ENCODE measurements at places on chromosomes 6 and 20.

DNA sequence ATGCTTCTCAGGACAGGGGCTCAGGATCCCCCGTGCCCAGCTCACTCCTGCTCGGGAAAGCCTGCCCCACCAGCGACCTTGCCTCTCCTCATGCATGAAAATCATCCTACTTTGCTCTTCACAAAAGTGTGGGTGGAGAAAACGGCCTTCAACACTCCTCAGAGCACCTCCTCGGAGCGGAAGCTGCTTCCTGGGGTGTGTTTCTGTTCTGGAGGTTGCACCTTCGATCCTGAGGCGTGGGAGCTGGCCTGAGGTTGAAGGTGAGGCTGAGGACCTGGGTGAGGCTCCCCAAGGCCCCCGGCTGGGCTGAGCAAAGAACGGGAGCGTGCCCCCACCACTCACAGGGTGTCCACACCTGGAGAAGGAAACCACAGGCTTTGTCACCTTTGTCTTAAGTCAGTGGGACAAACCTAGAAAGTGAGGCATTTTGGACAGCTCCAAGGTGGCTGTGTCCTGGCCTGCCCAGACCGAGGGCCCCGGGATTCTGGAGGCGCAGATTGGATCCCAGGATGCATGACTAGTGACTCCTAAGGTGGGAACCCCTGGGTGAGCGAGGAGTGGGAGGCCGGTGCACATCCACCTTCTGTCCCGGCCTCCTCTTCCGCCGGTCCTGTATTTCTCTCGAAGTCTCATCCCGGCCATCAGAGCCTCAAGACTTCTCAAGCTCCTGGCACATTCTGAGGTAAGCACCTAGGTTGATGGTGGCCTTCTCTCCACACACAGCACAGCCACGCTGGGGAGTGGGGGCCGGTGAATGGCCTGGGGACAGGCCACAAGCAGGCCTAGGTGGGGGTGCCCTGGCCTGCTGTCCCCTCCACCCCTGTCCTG is 104.7 kb downstream of the TMEM242 start:
- DNase-seq: no peak

DNA sequence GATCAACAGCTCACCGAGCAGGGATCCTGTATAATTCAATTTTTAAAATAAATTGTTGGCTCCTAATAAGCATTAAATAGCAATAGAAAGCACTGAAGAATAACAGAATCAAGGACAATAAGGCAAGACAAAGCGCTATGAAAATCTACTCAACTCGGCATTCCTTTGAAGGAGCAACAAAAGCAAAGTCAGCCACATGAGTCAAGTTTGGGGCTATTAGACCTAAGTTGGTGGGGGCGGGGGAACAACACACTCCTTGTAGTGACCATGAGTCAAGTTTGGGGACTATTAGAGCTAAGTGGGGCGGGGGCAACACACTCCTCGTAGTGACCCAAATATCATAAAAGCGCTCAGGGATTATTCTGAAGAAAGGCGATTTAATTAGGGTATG is 120.0 kb downstream of the FOXC1 start:
- DNase-seq: no peak

- no peak for DNase-seq
Measured at GRCh38 chr20:18971574-18971973, 158.0 kb downstream of the SCP2D1 start.

DNA sequence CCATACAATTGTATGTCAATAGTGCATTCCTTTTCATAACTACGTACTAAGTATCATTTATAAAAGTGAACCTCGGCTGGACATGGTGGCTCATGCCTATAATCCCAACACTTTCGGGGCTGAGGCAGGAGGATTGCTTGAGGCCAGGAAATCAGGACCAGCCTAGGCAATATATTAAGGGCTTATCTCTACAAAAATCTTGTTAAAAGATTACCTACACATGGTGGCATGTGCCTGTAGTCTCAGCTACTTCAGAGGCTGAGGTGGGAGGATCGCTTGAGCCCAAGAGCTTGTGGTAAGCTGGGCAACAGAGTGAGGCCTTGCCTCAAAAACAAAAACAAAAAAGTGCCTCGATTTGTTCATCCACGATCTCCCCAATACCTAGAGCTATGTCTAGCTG is 449.7 kb upstream of the SULF2 start:
- no peak for DNase-seq

- no peak for DNase-seq
Measured at GRCh38 chr6:113526553-113526952, 330.6 kb upstream of the MARCKS start.

- no peak for DNase-seq
Measured at GRCh38 chr6:18472941-18473340, 85.8 kb downstream of the RNF144B start.

DNA sequence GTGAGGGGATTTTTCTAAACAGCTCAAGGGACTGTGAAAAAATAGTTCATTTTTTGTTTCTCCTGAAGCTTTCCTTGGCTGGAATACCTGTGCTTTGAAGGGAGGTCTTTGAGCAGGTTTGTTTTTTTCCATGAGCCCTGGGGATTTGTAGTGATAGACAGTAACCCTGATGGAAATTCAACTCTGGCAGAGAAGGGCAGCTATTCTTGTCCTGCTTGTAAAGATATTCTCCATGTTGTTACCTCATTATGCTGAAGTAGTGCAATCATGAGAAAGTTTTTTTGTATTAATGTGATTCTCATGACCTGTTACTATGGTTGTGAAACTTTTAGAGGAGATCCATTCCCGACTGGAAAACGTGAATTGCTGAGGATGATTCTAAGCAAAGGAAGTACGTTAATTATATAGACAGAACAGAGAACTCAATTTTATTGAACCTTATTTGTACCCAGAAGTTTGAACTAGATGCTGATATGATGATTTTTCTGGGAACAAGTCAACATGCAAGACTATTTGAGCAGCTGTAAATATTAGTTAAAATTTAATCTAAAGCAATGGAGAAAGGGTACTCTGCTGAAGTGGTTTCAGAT is 12.5 kb downstream of the UTRN start:
- no peak for DNase-seq

DNA sequence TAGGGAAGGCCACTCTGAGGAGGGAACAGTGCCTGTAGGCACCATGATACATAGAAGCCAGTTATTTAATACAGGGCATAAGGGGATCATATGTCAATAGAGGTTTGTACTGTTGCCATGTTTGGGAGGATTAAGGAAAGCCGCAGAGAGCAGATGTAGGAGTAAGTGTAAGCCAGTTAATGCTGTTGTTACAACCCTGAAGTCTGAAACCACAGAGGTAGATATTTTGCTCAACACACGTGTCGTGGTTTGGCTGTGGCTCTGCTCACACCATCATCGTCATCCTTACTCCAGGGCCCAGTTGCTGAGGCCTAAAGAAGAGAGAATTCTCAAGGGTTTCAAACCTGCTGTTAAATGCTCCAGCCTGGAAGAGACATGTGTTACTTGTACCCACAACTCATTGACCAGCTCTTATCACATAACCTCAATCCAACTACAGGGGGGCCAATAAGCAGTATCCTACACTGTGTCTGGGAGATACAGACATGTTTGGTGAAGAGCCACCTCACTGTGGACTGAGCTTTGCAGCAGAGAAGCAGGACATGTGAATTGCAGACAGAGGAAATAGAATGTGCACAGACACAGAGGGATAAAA is 31.0 kb upstream of the PSMF1 start:
- no peak for DNase-seq

DNA sequence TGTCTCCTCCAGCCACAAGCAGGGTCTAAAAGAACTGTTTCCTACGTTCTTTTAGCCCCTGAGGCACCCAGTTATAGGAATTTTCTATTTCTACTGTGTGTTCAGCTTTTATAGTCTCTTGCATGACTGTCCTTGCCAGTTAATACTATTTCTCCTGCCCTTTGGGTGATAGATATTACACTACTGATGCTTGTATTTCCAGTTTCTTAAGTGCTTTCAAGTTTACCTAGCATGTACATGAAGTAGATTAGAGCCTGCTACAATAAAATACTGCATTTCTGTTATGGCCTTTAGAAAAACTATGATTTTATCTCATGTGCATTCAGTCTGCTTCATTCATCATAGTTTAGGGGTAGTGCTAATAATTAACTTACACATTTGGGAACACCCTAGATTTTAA is 89.6 kb downstream of the FOXO3 start:
- no peak for DNase-seq

- no peak for DNase-seq
Measured at GRCh38 chr6:130796313-130796905, 30.8 kb upstream of the SMLR1 start.

GRCh38 chr6:80211286-80211685 is 104.8 kb downstream of the BCKDHB start:
- DNase-seq: no peak

DNA sequence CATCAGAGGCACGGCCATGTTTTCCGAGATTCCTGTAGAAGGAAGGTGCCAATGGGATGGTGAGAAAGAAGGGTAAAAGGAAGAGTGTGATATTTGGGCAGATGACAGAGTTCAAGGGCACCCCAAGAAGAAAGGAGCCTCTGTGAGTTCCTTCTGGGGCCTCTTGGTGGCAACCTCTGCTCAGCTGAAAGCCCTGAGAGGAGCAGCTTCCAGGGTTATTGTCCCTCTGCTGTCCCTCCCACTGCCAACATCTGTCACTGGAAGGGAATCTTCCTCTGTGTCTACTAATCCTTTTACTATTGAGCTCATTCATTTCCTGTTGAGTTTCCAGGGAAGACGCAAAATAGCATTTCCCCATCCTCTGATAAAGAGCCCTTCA is 40.0 kb upstream of the KCNK16 start:
- no peak for DNase-seq

GRCh38 chr20:9457136-9457535 is 57.3 kb upstream of the LAMP5 start:
- DNase-seq: no peak

DNA sequence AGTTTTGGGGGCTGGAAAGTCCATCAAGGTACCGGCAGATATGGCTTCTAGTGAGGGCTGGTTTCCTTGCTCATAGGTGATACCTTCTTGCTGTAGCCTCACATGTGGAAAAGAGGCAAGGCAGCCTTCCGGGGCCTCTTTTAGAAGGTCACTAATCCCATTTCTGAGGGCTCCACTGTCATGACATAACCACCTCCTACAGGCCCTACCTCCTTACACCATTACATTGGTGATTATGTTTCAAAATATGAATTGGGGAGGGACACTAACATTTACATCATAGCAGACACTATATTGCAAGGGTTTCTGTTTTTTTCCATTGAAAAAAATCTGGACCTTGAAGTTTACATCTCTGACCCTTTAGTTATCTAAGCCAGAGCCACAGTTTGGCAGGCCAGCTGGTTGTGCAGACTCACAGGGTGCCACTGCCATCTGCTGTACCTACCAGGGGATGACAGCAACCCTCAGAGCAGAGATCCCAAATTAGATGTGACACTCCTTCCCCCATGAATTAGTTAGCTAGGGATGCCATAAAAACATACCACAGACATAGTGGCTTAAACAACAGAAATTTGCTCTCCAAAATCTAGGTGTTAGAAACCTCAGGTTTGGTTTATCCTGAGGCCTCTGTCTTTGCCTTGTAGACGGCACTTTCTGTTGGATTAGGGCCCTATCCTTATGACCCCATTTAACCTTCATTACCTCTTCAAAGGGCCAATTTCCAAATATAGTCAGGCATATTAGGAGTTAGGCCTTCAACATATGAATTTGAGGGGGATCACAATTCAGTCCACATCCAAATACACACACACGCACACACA is 166.4 kb upstream of the RNF217 start:
- DNase-seq: no peak

DNA sequence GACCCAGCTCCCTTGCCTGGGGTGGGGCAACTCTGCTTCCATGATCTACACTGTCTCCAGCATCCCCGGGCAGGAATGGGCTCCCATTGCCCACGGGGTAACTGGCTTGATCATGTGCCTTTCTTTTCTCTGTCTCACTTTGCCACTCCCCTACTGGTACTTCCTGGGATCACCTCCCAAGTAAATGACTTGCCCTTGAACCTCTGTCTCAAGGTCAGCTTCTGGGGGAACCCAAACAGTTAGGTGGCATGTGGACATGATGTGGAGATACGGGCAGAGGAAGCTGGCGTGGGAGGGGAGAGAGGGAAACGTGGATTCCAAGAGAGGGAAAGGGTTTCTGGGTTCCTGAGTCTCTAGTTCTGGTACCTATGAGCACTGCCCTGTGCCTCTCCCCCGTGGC is 63.8 kb upstream of the RALY start:
- DNase-seq: no peak

GRCh38 chr6:153058909-153059308 is 56.4 kb upstream of the MTRF1L start:
- no peak for DNase-seq

DNA sequence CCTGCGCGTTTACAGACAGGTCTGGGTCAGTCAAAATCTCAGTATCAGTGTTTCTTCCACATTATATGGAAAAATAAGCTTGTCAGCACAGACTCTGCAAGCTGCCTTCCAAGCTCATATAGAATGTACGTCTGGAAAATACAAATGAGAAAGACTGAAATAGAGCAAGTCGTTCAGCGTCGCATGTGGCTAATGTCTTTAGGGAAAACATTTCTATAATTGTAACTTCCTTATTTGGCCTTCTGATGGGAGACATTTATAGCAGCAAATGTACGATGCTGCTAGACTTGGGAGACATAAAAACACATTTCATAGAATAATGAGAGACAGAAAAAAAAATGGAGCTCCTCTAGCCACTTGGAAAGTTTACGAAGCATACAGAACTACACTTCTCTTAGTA is 122.2 kb downstream of the KIF16B start:
- no peak for DNase-seq

DNA sequence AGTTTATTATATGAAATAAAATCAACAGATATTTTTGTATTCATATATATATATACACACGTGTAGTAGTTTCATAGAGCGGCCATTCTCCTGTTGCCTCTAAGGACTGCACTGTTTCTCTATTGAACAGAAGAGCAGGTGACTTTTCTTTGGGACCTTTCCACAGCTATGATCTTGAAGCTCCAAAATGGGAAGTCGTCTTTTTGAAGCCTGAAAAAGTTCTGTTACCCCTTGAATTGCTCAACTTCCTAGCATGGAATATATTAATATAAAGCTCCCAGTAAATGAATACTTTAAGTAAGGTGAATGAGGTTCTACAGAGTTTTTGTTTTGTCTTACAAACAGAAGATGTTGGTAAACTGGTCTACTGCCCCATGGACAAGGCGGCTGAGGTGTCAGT is 42.2 kb upstream of the ADTRP start:
- no peak for DNase-seq

DNA sequence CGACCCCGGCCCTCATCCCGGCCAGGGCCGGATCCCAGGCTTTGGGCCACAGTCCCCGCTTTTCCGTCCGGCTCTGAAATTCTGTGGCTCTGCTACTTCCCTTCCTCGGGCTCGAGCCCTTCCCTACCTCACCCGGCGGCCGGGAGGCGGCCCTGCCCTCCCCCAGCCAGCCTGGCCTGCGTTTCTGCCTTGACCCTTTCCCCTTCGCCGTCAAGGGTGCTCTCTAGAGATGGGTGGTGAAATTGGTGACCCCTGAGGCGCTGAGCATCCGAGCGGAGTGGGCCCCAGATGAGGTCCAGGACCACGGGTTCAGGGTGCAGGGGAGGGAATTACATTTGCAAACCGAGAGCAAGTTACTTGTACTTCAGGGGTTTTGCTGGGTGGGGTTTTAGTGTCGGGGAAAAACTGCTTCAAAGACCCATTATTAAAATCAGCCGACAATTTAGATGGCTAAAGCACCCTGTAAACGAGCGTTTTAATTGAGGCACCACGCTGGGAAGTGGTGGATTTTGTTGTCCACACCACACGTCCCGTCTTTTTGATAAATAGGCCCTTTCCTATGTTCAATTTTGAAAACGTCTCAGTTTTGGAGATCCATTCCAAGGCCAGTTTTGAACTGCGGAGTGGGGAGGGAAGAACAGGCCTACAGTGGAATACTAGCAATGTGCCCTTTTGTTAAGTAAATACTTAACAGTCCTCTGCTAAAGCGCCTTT is 9.9 kb downstream of the TFAP2A start:
- DNase-seq: no peak
